ENCODE measurements at places on chromosomes 12 and 14.

DNA sequence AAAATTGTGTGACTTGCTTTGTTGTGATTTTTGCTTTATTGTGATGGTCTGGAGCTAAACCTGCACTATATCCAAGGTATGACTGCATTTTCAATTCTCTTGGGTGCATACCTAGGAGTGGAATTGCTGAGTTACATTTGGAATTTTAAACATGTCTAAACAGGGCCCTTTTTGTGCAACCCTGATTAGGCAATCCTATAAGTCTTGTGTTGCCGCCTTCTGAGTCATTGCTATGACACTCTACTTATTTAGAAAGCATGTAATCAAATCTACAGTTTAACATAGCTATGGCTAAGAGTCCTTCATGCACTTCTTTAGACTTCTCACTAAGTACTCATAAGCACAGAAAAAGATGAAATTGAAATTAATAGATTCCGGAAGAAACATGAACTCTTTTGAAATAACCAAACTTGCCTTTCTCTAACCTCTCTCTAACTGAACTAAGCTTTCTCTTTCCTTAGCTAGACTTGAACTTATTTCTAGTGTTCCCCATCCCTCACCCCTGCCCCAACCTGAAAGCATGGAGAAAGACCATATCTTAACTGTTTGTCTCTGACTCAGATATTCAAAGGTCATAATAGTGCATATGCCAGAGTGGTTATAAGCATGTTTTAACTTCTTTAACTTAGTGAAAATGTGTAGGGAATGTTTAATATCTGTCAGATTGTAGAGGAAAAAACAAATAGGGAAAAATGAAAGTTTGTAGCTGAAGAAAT is 203.0 kb downstream of the SNAPC1 start:
- no peak for DNase-seq

- no peak for DNase-seq
Observed at GRCh38 chr12:26623136-26623535, 209.9 kb downstream of the ITPR2 start.

DNA sequence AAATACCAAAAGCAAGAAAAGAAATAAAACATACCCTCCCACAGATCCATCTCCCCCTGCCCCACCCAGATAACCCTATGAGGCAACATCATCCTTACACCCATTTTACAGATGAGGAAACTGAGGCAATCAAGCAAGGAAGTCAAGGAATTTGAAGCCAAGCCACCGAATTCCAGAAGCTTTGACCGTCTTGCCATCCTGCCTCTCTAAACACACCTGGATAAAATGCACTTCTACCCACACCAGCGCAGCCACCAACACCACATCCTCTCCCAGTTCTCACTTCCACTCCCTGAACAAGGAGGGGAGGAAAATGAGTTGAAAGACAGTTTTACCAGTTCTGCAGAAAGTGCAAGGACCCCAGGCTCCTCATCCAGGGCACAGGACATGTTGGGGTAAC is 13.6 kb downstream of the CMKLR1 start:
- DNase-seq = no peak

- no peak for DNase-seq
Observed at GRCh38 chr12:92070864-92071445, 74.7 kb downstream of the BTG1 start.

DNA sequence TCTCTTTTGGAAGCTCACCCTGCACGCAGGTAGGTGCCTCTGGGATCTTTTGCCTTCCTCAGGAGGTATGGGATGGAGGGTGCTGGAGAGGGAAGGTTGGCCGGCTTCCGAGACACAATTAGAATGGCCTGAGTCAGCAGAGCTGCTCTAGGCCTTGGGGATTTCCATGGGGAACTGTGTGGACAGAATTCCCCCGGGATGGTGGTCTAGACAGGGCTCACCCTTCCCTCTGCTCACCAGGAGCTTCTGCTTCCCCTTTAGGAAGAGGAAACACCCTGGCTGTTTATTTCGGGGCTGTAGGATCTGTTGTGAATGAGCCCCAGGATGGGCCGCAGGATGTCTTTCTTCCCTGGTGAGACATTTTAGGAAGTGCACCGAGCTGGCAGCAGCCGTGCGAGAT is 43.7 kb upstream of the TMED10 start:
- DNase-seq = no peak

- no peak for DNase-seq
Observed at GRCh38 chr14:24233538-24233866, 773 bp downstream of the GMPR2 start.

GRCh38 chr12:80443974-80444666 is at the start of gene PTPRQ:
Gene PTPRQ (plus strand): TSS chr12:80444235. CDS start chr12:80444346, 111 bp downstream.
- no peak for DNase-seq

GRCh38 chr12:124719231-124719630 is 144.4 kb downstream of the SCARB1 start:
- DNase-seq = no peak

DNA sequence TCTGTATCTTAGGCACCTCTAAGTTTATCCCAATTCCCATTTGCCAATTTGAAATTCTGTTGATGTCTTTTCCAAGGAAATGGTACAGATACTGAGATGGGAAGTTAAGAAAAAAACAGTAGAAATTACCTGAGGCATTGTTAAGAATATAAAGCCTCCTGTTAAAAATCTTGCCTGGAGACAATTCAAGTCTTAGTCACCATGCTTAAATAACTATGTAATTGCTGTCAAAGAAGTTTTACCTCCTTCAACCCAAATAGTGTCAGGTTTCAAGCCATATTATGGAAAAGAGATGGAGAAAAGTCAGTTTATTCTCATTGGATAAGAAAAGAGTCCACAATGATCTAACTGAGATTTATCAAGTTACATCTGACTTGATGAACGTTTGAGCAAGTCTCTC is 974.7 kb downstream of the GALC start:
- no peak for DNase-seq

GRCh38 chr14:37932008-37932407 is 275.7 kb upstream of the SSTR1 start:
- no peak for DNase-seq

- peak; percentile 70 for DNase-seq
Observed at GRCh38 chr12:4269279-4269991, 4.1 kb upstream of the CCND2 start.

DNA sequence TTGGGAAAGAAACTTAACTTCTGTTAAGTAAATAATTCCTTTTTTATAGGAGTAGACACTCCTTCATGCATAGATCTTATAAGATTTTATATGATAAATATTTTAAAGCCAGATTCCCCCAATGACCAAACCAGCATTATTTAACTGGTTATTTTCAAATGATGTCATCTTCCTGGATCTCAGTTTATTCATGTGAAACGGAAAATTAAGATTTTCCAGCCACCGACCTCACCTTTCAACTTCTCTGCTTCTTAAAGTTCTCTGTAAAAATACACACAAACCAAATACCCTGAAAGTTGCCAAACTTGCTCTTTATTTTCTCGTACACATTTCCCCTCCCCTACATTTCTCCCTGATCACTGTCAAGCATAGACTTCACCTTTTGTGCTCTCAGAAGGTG is 364.2 kb downstream of the GALC start:
- no peak for DNase-seq

DNA sequence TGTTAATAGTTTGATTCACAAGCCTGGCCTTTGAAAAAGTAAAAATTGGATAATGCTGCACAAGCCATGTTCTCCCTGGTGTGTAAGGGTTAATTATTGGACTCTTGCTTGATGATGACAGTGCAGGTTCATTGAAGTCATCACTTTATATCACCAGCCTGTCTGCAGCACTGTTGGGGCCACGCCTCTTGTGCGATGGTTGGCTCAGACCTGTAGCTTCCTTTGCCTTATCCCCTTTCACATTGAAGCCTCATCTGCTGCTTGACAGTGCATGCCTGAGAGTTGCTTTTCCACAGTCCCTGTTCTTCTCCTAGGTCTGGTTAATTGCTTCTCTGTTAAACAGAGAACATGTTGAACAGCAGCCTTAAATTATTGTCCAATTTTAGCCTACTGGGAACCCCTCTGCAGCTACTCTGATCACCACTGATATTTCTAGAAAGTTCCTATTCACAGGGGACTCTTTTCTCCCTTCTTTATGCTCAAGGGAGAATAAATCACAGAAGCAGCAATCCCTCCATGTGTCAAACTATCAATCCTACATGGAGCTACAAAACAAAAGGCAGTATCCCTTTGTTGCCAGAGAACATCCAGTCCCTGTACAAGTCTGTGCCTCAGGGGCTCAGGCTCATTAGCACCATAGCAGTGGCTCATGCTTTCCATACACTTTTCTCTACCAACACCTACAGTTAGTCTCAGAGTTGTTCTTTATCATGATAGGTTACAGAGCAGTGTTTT is 322.1 kb downstream of the RGS6 start:
- no peak for DNase-seq
